ENCODE measurements at places on chromosomes 3 and 15.

- DNase-seq = no peak
Measured at GRCh38 chr15:73522011-73522410, 79.0 kb downstream of the REC114 start.

DNA sequence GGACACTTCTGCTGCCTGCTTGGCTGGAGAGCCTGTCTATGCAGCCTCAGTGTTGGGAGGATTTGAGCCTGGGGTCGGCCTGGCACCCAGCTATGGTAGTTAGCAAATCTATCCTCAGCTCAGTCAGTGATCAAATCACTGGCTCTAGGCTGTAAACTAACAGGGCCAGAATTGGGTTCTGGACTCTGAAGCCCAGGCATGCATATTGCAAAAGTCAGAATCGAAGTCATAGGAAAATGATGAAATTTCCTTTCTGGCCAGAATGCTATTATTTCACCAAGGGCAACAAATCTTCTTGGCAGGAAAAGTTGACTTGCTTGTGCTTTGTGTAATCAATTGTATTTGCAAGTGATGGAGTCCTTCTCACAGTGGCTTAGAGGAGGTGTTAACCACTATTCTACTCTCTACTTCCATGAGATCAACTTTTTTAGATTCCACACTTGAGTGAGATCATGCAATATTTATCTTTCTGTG is 482.6 kb upstream of the TPRG1 start:
- DNase-seq = peak; percentile 69

DNA sequence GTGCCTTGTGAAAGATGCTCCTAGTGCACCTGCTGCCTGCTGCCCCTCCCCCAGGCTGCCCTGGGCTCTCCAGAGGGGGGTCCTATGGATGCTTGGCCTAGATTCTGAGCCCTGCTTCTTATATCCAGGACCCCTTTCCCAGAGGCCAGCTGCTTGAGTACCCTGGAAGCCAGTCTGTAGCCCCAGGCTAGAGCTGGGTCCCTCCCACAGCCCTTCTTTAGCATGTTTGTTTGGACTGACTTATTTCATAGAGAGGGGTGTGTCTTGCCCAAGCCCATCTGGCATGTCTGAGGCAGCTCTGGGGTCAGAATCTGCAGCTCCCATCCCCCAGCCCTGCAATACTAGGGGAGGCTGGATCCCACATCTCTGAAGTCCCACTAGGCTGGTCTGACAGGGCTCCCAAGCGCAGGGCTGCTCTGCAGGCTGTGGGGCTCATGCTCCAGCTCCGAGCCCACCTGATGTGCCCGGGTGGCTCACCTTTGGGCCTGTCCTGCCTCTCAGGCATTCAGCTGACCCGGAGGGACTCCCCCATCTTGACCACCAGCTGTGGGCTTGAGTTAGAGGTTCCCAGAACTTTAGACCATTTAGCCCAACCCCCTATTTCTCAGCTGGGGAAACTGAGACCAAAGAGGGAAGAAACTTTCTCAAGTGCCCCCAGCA is 3.1 kb downstream of the CHRNB4 start:
- DNase-seq = no peak

DNA sequence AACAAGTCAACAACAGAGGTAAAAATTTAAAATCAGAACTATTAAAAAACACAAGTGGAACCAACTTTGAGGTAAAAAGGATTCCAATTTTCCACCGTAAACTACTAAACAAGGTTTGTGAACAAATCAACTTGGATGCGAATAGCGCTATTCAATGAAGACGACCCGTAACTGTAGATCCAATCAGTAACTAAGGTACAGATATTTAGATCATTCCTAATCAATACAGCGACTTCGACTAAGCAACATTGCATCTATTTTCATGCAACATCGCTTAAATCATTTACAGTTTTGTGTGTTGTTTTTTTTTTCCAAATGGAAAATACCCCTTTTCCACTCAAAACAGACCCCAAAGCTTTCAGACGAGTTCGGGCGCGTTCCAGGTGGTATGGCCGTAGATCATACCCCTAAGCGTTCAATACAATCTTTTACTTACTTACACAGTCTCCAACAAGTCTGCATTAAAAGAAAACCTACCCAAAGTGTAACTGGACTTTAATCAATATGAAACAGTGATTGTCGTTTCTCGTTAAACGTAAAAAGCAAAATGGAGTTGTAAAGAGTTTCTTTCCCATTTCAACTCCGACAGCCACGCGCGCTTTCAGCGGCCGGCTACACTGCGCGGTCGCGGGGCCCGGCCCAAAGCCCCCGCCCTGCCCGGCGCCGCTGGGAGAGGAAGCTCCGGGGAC is 786 bp downstream of the RHOA start:
- no peak for DNase-seq

DNA sequence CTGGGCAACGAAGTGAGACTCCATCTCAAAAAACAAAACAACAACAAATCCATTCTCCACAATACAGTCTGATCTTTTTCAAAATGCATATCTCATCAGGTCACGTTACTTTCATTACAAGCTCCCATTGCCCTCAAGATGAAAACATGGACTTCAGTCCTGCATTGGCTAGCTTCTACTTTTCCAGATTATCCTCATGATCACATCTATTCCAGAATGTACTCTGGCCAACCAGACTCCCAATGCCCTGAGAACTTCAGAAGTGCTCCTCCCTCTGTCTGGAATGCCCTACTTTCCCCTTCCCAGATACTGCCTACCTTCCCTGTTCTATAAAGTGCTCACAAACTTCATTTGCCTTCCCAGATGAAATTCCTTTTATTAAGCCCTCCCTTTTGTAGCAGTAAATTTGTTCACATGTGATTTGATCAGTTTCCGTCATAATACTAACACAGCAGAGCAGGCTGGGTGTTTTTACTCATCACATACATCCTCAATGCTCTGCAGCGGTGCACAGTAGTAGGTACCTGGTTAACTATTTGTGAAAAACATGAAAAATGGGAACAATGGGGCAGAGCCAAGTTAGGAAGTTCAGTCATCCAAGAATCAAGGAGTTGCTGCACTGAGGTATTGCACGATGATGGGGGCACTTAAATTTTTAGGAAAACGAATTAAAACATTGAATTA is 5.3 kb downstream of the RPL22L1 start:
- DNase-seq = no peak

DNA sequence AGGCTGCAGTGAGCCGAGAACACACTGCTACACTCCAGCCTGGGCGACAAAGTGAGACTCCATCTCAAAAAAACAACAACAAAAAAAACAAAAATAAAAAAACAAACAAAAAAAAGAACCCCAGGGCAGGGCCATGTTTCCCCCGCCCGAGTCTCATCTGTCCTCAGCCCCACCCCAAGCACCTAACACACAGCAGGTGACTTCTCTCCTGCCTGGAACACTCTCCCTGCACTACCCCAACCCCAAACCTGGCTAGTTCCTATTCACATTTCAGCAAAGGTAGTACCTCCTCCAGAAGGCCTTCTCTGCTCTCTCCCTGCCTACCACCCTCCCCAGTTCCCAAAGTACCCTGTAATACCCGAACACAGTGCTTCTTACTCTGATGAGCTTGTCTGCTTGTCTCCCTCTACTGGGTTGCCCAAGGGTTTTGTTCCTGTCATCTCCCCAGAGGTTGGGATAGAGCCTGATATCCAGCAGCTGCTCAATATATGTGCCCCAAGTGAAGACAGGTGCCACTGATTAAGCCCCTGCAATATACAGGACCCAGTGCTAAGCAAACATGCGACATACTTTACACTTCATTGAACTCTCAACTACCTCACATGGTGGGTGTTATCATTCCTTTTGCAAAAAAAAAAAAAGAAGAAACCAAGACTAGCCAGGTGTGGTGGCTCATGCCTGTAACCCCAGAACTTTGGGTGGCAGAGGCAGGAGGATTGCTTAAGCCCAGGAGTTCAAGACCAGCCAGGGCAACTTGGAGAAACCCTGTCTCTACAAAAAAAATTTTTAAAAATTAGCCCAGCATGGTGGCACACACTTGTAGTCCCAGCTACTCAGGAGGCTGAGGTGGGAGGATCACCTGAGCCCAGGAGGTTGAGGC is 103.6 kb downstream of the DAPK2 start:
- DNase-seq = no peak

- DNase-seq = no peak
Measured at GRCh38 chr15:74983725-74984231, 11.6 kb upstream of the SCAMP5 start.

- no peak for DNase-seq
Measured at GRCh38 chr15:74053517-74053916, 28.8 kb downstream of the GOLGA6A start.

DNA sequence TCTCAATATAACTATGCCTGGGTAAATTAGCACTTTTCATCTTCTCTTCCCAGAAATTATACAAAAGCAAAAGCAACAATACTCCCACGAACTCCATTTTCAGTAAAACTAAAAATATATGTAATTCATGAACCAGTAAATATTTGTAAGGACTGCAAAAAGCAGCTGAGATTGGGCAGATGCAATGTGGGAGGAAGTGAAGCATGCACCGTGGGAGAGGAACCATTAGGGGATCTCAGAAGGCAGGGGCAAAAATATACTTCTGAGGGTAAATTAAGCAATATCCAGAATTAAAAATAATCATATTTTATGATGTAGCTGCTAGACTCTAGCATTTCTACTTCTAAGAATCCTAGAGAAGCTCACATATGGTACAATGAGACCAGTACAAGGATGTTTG is 20.2 kb downstream of the CFAP91 start:
- no peak for DNase-seq

- no peak for DNase-seq
Measured at GRCh38 chr3:48423883-48424695, 5.8 kb downstream of the PLXNB1 start.

DNA sequence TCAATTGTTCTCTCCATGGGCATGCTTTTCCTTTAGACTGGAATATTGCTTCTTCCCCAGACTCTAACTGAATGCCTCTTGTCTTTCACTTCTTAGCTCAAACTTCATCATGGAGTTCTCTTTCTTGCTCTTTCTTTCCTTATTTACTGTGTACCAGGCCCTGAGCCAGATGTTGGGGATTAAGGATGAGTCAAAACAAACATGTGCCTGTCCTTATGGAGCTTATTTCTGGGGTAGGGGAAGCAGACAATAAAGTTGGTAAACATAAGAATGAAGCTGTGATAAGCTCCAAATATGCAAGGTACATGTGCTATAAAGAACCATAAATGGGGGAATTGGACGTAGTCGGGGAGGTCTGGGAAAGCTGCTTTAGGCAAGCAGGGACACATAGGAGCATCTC is 145.8 kb downstream of the ALDH1A2 start:
- no peak for DNase-seq

DNA sequence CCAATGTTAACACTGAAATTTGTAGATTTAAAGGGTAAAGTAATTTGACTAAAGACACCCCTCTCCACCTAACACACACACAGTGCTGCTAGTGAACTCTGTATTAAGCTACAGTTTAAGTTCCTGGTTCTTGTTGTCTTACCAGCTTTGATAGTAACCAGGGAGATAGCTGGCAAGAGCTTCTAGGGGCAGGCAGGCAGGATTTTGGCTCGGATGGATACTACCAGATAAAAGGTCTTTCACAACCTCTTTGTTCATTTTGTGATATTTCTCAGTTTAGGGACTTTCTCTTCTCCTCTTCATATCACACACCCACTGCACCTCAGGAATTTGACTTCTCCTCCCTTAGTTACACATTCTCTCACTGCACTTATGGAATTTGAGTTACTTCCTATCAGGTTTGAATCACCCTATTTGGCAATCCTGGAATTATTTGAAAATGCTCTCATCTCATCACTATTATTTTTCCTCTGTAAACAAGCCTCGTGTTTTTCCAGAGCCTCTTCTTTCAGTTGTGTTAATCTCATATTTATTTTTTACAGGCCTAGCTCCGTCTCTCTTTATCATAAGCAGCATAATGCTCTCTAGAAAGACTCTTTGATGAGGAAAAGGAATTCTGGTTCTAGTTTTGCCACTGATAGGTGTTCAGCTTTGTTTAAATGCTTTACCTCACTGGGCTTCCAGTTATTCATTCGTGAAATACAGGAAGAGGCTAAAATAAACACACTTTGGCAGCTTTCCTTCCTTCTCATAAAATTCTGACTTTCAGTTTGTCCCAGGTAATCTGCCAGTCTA is 23.0 kb upstream of the CLDN1 start:
- DNase-seq = no peak

DNA sequence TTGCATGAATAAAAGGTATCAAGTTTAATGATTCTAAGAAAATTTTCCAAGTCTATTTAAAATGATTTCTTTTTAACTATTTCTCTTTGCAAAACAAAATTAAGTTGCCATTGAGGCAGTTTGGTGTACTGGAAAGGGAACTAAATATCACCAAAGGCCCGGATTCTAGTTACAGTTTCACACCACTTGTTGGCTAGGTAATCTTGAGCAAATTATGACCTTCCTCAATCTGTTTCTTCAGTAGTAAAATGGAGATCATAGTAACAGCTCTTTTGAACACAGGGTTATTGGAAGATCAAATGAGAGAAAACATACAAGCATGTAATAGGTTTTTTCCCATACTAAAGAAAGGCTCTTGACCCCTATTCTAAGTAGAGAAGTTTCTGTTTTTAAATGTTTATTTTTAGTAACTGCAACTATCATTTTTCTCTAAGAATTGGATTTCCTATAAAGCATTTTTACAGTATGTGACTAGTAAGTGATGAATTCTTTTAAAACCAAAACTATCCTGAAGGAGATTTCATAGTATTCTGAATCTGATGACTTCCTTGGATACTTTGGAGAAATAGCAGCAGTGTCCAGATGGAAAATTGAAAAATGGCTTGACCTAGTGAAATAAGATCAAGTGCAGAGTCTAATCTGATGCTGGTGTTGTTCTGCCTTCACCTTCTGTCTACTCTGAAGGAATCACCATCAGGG is 15.7 kb downstream of the SCAANT1 start:
- no peak for DNase-seq

GRCh38 chr15:87597346-87598052 is 659.0 kb downstream of the NTRK3 start:
- DNase-seq = no peak

DNA sequence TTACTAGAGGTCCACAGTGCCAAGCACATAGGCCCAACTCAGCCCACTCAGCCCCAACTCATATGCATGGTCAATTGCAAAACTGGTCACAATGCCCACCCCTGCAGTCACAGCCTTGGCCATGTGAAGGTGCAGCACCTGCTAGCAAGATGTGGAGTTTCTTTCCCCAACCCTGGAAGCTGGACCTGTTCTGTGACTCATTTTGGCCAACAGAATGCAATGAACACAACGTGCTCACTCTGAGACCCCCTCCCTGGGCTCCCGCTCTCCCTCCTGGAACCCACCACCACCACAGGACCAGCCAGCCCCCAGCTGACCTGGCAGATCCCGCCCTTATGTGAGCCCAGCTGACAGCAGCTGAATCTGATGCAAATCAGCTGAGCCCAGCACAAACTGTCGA is 34.4 kb downstream of the ALDH1L1 start:
- DNase-seq = no peak

GRCh38 chr15:71566226-71566625 is 244.1 kb upstream of the NR2E3 start:
- DNase-seq = no peak

GRCh38 chr15:39947401-39948197 is 13.7 kb downstream of the EIF2AK4 start:
- DNase-seq = no peak

DNA sequence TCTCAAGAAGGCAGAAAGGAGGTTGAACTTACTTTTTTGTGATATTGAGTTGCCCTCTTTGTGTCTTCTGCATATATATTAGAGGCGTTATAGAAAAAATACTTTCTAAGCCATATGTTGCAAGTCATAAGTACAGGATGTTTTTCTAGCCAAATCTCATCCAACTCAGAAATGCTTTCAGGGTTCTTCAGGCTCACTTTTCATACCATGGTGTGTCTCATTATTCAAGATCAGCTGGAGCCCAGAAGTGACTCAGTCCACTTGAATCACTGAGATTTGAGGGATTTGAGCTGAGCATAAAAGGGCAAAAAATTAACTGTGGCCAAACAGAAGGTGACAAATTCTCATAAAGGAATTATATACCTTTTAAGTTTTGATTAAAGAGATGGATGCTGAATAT is 157.3 kb downstream of the WNT5A start:
- no peak for DNase-seq

Measured in suprapubic skin (tissue), 4 donors.